Head of caudate nucleus (tissue), 42 donors: ENCODE measurements at places on chromosomes 1 and 21.
A peak's percentile ranks its signal among the peaks of the same experiment; 100 is the strongest.

- no peak for DNase-seq
Observed at GRCh38 chr1:234963180-234963903, 165.3 kb downstream of the TOMM20 start.

DNA sequence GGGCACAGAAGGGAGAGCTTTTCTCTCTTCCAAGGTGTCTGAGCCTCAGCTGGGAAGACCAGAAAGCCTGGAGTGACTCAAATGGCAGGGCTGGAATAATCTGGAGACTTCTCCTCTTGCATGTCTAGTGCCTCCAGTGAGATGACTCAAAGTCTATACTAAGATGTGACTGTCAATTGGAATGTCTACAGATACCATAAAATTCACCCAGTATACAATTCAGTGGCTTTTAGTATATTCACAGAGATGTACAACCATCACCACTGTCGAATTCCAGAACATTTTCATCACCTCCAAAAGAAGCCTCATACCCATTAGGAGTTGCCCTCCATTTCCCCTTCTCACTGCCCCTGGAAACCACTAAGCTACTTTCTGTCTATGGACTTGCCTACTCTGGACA is 47.9 kb upstream of the CNN3 start:
- no peak for DNase-seq

- no peak for DNase-seq
Observed at GRCh38 chr1:226653311-226653921, 85.7 kb downstream of the ITPKB start.

DNA sequence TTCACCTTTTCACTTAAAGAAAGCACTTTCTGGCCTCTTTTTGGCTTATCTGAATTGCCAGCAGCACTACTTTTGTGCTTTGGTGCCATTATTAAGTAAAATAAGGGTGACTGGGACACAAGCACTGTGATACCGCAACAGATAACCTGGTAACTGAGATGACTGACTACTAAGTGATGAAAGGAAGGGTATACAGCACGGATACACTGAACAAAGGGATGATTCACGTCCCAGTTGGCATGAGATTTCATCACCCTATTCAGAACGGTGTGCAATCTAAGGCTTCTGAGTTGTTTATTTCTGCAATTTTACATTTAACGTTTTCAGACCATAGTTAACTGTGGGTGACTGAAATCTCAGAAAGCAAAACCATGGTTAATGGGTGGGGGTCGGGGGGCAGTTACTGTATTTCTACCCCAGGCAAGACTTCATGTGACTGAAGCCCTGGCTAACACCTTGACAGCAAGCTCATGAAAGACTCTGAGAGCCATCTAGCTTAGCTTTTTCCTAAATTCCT is 102.8 kb downstream of the CLIC6 start:
- no peak for DNase-seq

- DNase-seq = no peak
Observed at GRCh38 chr1:88984569-88984968, 7.9 kb downstream of the KYAT3 start.

DNA sequence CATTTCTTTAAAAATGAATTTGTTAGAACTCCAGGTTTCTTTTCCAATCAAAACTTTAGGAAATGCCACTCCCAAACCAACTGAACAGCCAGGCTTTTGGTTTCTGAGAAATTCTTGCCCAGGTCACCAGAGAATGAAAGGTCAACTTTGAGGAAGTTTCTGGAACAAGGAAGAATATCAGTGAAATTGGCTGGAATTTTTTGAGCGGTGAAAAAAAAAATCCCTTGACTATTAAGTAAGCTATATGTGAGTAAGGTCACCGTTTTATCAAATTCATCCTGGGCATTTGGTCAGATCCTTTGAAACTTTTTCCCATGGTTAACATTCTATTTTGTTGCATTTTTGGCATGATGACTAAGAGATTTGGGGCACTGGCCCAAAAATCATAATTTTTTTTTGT is 469.3 kb downstream of the LTN1 start:
- DNase-seq = no peak

- no peak for DNase-seq
Observed at GRCh38 chr1:198123133-198123532, 33.7 kb upstream of the NEK7 start.

DNA sequence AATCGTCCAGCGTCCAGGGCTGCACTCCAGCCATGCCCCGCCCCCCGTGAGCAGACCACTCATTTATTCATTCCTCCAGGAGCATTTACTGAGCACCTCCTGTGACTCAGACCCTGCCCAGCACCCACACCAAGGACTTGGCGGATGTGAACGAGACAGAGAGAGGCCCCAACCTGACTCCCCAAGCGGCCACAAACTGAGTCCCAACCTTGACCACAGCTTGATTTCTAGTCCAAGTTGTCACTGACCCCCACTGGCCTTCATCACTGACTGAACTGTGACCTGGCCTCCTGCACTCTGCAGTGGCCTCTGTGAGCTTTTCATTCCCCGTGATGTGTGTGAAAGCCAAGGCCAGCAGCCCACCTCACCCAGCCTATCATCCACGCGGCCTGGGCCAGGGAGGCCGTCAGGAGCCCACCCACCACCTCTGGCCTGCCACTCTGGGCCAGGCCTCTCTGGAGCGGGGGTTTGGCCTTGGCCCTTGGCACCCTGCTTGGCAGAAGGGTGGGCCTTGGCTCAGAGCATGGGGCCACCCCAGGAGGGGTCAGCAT is 19.3 kb upstream of the RUNX3 start:
- no peak for DNase-seq

- no peak for DNase-seq
Observed at GRCh38 chr1:6412896-6413295, 6.8 kb downstream of the HES2 start.

GRCh38 chr21:32803651-32804050 is 32.1 kb upstream of the PAXBP1 start:
- DNase-seq = no peak

GRCh38 chr1:207647671-207648333 is 2.9 kb downstream of the CR1L start:
- no peak for DNase-seq

- no peak for DNase-seq
Observed at GRCh38 chr1:43421976-43422750, 31.6 kb downstream of the HYI start.

DNA sequence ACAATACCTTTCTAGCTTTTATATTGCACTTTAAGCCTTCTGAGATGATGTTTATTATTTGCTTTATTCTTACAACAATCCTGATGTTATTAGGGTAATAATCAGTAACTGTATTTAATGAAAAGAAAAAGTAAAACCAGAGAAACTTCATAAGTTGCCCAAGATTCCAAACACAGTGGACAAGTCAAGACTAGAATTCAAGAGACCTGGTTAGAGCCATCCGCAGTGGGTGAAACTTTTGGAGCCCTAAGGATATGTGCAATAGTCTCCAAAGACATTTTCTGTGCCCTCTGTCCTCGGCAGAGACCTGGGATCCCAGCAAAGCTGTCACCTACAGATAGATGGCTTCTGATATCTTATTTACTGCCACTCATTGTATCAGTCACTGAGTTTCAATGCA is 106.8 kb upstream of the DPT start:
- no peak for DNase-seq

DNA sequence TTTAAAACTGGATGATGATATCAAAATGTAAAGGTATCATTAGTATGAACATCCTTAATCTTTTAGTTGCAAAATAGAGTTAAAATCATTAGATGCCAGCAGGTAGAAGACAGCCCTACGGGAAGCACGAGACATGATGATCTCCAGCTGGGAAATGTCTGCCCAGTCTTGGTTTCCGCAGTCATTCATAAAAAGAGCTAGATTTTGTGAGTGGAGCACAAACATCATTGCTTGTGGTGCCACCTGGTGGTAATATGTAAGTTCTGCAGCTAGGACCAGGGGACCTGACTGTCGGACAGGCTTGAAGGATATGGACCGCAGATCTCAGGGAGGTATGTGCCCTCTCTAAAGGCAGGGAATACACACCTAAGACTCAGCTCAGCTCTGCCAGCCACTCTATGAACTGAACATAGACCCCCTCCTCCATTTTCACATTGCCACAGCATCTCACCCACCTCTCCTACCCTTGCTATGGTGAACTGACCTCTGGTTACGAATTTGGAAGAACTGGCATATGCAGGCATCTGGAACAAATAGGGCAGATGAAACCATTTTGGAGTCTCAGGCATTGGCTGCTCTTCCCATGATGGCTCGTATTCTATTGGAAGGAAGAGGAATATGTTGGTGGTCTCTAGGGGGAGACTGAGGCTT is 9.2 kb downstream of the FCMR start:
- peak; percentile 81 for DNase-seq

- DNase-seq = no peak
Observed at GRCh38 chr1:3352299-3352951, 102.0 kb upstream of the ARHGEF16 start.

DNA sequence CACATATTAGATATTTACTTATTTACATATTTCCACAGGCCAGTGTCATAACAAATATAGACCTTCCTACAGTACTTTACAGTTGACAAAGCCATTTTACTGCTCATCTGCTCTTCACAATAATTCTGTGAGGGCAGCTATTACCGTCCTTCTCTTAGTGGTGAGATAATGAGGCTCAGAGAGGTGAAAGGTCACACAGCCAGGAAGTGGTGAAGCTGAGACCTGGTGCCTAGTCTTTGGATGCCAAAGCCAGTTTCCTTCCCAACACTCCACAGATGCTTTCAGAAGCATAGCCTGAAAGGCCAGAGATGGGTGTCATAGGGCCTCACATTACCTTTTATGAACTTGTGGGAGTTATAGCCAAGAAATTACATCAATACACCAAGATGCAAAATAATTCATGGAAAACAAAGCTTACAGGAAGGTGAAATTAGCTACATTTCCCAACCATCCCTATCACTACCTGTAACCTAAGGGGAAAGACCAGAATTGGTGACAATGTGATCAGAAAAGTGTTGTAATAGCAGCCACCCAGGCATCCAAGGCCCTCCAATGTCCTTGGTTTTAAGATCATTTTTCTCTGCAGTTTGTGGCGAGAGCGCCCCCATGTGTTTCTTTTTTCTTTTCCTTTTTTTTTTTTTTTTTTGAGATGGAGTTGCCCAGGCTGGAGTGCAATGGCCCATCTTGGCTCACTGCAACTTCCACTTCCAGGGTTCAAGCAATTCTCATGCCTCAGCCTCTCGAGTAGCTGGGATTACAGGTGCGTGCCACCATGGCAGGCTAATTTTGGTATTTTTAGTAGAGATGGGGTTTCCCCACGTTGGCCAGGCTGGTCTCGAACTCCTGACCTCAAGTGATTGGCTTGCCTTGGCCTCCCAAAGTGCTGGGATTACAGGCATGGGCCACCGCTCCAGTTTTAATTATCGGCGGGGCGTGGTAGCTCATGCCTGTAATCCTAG is 26.5 kb upstream of the RPL11 start:
- no peak for DNase-seq

DNA sequence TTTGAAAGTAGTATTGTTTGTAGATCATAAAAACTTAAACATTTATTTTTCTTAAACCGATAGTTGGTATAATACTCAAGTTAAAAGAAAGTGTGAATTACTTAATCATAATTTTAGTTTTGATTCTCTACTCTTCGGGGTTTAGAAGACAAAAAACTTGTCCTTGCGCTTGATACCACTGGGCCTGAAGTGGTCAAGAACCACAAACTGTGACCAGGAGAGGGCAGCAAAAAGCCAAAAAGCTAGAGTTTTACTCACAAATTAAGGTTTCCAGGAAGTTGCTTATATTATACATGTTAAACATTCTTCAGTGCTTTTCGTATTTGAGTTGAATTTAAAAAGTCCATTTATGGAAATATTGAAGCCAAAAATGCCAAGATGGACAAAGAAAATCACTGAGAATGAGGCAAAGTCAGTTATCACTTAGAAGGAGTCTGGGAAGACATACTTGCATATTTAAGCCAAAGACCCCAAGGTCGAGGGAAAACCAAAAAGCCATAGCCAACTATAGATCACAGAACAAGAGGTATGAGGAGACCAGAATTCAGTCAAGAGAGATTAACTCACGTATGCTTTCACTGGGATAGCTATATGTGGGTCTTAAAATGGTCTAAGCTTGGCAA is 34.2 kb downstream of the EFCAB7 start:
- DNase-seq = peak; percentile 22

- no peak for DNase-seq
Observed at GRCh38 chr21:25959799-25960198, 210.8 kb downstream of the APP start.

DNA sequence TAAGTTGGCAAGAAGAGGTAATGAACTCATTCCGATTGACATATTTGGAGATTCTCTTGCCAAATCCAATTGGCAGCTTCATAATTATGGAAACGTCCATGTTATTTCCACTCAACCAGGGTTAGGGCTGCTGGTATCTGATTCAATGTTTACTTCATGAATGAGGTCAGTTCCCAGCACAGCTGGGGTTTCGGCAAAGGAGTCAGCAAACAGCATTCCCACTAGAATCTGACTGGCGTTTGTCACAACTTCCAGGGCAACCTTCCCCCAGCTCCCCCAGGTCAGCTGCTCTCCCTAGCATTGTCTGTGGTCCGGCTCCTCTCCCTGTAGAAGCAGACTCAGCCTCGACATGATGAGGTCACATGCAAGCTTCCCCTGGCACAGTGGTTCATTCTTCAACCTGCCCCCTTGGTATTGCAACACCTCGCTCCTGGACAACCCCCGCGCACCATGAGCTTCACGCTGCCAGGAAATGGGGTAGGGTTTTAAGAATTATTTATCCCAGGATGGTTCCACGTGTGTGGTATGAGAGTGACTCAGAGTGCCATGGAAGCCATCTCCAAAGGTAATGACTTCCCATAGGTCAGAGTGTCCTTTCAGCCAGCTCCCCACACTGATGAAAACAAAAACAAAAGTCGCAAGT is 100.7 kb upstream of the SLC25A33 start:
- DNase-seq = peak; percentile 70

DNA sequence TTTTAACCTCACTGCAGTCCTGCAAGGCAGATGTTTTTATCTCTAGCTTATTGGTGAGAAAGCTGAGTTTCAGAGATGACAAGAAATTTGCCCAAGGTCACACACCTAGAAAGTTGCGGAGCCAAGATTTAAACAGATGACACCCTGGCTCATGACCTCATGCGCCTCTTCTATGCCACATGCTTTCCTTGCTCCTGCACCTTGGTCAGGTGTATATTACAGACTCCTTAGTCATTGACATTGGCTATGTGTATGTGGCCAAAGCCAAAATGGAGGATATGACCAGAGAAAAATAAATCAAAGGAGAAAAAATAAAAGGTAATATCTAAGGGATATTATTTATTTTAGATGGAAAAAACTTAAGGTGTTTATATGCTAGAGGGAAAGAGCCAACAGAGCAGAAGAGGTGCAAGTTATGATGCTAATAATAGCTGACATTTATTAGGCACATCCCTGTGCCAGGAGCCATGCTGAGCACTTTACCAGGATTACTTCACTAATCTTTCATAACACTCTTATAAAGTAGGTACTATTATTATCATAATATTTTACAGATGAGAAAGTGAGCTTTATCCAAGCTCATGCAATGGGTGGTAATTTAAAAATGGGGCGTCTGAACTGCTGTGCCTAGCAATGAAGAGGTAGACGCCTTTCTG is 13.8 kb upstream of the MYOC start:
- no peak for DNase-seq

GRCh38 chr21:41213021-41213420 is 45.1 kb downstream of the BACE2 start:
- no peak for DNase-seq

DNA sequence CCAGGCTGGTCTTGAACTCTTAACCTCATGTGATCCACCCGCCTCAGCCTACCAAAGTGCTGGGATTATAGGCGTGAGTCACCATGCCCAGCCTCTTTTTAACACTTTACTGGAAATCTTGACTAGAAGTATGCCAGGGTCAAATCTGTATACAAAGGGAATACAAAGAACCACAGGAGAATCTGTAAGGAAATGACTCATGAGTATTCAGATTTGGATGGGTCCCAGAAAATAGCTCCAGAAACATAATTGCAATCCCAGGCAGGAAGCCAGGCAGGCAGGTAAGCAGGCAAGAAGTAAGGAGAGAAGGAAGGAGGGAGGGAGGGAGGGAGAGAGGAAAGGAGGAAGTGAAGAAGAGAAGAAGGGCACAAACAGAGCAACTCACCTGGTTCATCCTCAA is 22.8 kb upstream of the TIAM1 start:
- DNase-seq = no peak
